ENCODE measurements at places on chromosomes 16 and 17.

DNA sequence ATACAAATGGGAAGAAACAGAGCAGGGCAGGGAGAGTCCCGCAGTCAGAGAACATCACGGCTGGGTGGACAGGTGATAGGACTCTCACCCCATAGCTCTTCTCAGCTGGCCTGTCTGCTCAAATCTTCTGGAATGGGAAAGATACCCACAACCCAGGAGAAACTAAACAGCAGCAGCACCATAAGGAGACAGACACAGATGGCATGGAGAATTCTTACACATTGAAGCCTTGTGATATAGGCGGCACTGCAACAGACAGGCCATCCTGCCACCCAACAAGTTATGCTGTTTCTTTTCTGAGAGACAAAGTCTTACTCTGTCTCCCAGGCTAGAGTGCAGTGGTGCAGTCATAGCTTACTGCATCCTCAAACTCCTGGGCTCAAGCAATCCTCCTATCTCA lies 8.6 kb upstream of the ANKRD40CL start:
- DNase-seq: no peak

GRCh38 chr17:78774956-78775571 lies 7.0 kb downstream of the CYTH1 start:
- DNase-seq: no peak

GRCh38 chr16:57539072-57539796 lies 2.9 kb upstream of the CCDC102A start:
- no peak for DNase-seq

GRCh38 chr16:51556694-51557340 lies 405.7 kb upstream of the SALL1 start:
- no peak for DNase-seq

DNA sequence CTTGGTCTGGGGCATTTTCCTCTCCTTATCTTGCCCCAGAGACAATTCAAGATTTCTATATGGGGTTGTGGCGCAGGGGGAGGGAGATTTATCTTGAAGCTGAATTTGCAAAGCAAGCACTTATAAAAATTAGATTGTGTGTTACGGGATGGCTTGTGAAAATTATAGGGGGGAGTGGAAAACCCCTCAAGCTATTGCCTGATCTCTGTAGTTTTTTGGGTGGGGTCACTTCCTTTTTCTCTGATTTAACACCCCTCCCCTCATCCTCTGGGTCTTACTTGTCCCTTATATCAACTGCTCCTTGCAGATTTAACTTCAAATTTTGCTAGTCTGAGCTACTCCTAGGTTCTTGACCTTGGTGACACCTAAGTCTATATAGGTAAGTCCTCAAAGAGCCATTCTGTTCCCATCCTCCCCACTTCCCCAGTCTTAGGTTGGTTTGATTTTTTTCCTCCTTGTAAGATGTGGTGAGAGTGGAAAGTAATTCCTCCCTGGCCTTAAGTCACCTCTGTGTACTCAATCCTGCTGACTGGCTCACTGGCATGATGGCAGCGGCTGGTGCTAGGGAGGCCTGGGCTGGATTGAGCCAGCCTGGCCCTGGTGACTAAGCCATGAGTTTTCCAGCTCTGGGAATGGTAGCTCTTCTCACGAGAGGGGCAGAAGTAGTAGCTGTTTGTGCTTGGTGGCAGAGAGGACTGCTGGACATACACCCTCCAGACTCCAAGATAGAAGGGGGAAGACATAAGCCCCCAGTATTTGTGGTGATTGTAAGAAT lies 2.3 kb downstream of the ARL4D start:
- DNase-seq: no peak

All from stimulated activated CD8-positive, alpha-beta memory T cell treated with anti-CD3 and anti-CD28 coated beads, Interleukin-4, amount 100 ng/mL, for 4 hours (primary cell).